ENCODE measurements at places on chromosomes 12 and 14.

GRCh38 chr12:28893365-28893764, 255.7 kb upstream of the FAR2 start:
- DNase-seq: no peak

GRCh38 chr12:55043542-55043941, 23.8 kb downstream of the NEUROD4 start:
- DNase-seq: no peak

DNA sequence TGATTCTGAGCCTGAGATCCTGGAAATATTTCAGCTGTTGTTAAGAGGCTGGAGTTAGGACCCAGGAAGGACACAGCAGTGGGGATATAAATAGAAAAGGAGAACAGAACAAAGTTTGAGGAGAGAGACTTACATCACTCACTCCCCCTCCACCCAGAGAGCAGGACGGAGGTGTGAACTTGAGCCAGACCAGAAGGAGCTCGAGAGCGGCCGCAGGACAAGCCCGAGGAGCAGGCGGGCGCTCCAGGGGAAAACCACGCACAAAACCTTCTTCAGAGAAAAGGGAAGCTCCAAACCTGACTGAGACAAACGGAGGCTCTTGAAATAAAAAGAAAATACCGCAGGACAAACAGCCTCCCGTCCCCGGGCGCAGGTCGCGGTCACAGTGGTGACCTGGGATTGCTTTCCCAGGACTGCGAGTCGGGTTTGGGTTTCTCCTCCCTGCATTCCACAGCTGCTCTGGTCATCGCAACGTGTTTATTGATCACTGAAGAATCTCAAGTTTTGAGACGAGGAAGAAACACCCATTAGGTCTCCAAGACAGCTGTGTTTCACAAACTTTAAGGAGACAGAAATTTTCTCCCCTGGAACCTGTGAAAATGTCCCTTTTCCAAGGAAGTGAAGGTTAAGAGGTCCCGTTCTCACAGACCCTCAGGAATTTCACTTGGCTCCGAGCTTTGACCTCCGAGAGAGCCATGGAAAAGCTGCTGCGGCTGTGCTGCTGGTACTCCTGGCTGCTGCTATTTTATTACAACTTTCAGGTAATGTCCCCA, at the start of gene ADGRD1:
TSS of gene ADGRD1 (plus strand) at position 137 of the 773 bp plus-strand sequence. CDS start at position 696, 559 bp downstream.
- peak; percentile 34 for DNase-seq

DNA sequence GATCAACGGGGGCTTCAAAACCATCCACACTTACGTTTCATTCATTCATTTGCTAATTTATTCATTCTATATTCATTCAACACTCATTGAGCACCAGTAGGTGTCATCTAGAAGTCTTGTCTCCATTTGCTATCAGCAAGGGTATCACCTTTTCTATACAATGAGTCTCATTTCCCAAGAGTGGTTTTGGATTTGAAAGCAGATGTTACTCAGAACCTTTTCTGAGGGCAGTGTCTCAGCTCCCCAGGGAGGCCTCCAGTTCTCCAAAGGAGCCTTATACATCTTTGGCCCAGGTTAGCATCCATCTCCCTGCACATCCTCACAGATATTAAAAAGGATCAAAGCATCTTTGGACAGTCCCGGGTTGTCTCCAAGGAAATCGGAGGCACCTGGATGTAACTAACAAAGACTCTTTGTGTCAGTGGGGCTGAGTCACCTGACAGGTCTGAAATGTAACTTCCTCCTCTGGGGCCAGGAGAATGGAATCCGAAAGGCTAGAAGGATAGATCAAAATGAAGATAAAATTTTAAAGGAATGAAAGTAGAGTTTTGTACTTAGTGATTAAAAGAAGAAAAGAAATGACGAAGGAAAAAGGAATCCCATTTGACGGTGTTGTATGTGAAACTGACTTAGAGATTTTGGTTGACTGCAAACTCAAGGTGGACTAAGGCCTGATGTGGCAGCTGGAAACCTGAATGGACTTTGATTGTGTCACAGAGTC, 103.0 kb downstream of the VCPKMT start:
- DNase-seq: no peak

- no peak for DNase-seq
These were observed 200.6 kb downstream of the PHETA1 start for GRCh38 chr12:111168009-111168900.

GRCh38 chr12:69404851-69405565, 45.5 kb downstream of the YEATS4 start:
- DNase-seq: no peak

DNA sequence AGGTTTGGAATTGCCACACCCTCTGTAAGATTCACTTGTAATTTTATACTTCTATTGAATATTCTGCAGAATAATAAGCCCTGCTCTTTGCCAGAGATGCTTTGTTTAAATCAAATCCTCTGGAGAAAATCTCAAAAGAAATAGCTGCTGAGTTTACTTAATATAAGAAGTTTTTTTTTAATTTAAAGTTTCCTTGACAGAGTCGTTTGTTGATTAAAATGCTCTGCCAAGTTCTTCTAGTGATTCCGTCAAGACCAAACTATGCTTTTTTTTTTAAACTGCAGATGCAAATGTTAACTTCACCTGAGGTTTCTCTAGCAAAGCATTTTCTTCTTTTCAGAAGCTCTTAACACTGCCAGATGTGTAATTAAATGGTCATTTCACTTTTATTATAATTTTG, 13.4 kb upstream of the NAV3 start:
- no peak for DNase-seq

- no peak for DNase-seq
These were observed 43.7 kb downstream of the HSPB8 start for GRCh38 chr12:119222222-119222951.

GRCh38 chr14:102195446-102195845, 55.7 kb downstream of the WDR20 start:
- no peak for DNase-seq

GRCh38 chr14:103045371-103045869, 11.9 kb downstream of the CDC42BPB start:
- peak; percentile 2 for DNase-seq

GRCh38 chr12:26524862-26525465, 308.0 kb downstream of the ITPR2 start:
- no peak for DNase-seq

DNA sequence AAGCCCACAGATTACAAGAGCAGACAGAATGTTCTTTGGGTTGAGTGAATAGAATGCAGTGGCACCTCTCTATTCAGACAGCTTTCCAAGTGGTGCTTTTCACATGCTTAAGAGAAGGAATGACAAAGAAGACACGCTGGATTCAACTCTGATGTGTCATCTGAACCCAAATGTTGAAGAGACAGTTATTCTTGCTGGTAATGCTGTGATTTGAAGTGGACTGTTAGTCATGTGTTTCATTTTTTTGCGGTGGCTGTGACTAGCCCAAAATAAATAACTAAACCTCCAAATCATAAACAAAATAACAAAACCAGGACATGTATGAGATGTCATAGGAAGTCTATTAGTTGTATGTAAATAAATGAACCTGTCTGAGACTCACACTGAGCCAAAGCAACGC, 391.8 kb upstream of the PRICKLE1 start:
- DNase-seq: no peak

GRCh38 chr12:16228067-16228466, 49.4 kb downstream of the SLC15A5 start:
- DNase-seq: no peak

GRCh38 chr12:117468016-117468415, 106.6 kb upstream of the NOS1 start:
- DNase-seq: no peak

DNA sequence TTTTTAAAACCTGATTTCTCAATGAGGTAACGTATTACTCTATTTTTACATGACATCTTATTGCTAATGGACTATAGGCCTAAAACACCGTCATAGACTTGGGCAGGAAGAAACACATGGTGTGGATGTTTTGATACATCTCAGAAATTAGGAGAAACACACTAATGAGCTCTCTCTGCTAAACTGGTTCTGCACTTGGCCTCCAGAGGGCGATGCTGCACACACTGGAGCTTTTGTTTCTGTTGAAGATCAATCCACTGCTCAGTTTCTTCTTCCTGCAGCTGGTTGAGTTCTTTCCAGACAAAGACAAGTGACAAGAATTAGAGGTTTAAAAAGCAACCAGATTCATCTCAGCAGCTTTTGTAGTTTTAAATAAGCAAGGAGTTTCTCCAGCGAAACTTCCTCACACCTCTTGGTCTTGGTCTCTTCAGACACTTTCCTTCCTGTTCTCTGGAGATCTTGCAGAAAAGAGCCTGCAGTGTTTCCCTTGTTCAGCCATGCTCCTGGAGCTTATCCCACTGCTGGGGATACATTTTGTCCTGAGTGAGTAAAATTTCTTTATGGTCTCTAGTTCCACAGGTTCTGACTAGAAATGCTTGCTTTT, 178.5 kb upstream of the OR4E1 start:
- peak; percentile 65 for DNase-seq

- DNase-seq: no peak
These were observed 144.2 kb downstream of the PAWR start for GRCh38 chr12:79546466-79547043.

DNA sequence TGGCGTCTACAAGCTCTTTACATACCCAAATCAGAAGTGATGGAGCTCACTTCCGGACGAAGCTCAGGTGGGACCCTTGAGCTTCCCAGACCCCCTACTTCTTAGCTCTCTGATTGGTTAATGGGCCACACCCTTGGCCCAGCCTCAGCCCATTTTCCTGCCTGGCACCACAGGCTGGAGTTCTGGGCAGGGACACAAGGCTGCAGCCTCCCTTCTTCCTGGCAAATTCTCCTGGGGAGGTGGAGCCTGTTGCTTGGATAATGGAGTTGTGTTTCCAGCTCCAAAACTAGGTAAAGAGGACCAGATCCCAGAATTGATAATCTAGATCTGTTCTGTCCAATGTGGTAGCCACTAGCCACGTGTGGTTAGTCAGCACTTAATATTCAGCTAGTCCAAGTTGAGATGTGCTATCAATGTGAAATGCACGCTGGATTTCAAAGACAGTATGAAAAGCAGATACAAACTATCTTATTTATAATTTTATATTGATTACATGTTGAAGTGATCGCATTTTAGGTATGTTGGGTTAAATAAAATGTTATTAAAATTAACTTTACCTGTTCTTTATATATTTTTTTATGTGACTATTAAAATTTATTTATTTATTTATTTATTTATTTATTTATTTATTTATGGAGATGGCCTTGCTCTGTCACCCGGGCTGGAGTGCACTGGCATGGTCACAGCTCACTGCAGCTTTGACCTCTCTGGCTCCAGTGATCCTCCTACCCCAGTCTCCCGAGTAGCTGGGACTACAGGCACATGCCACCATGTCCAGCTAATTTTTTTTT, 12.6 kb upstream of the FAIM2 start:
- DNase-seq: no peak

DNA sequence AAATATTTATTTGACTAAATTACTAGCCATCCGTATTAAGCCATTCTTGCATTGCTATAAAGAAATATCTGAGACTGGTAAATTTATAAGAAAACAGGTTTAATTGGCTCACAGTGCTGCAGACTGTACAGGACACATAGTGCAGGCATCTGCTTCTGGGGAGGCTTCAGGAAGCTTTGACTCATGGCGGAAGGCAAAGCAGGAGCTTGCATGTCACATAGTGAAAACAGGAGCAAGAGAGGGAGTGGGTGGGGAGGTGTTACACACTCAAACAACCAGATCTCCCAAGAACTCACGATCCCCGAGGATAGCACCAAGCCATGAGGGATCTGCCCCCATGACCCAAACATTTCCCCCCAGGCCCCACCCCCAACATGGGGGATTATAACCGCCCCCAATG, 26.7 kb upstream of the RAB21 start:
- DNase-seq: no peak

GRCh38 chr14:73402579-73402978, 55.8 kb downstream of the NUMB start:
- no peak for DNase-seq

- peak; percentile 29 for DNase-seq
These were observed 1.2 kb downstream of the CRY1 start for GRCh38 chr12:107091989-107092641.

DNA sequence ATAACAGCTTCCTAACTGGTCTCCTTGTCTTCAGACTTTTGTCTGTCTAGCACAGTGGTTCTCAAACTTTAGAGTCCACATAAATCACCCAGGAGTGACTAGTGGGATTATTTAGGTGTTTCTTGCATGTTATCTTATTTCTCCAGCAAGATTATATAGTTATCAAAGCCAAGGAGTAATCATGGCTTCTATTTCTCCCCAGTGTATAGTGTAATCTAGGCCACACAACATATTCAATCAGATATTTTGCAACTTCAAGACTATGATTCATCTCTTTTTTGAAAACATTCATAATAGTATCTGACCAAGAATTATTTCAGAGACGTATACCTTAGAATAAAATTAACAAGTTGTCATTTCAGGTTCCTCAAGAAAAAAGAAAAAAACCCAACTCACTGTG, 131.9 kb downstream of the CEP83 start:
- no peak for DNase-seq

DNA sequence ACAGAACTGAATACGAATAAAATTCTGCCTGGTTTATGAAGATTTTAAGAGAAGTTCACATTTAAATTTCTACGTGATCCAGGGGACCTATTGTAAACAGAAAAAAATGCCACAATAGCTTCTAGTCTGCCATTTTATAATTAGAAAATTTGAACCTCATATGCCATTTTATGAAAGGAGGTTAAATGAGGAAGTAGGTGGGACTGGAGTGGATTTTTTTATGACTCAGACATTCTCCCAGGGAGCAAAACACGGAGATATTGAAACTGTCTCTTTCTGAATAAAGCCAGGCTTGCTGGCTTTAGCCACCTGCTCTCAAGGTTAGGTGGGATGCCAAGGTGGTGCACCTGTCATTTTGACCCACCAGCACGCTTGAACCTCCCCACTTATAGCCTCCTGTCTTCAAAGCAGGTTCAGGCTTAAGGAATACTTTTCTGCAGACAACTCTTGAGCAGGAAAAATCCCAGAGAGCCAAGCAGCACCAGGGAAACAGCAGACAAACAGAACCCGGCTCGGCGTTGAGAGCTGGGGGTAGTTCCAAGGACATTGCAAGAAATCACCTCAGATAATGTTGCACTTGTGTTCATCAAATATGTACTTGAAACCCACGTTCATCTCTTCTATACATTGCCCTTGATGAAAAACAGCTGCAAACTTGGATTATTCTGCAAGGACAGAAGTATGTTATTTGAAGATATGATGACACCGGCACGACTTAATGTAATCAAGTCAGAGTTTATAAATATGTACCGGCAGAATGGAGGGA, 203.7 kb downstream of the PPM1H start:
- no peak for DNase-seq

DNA sequence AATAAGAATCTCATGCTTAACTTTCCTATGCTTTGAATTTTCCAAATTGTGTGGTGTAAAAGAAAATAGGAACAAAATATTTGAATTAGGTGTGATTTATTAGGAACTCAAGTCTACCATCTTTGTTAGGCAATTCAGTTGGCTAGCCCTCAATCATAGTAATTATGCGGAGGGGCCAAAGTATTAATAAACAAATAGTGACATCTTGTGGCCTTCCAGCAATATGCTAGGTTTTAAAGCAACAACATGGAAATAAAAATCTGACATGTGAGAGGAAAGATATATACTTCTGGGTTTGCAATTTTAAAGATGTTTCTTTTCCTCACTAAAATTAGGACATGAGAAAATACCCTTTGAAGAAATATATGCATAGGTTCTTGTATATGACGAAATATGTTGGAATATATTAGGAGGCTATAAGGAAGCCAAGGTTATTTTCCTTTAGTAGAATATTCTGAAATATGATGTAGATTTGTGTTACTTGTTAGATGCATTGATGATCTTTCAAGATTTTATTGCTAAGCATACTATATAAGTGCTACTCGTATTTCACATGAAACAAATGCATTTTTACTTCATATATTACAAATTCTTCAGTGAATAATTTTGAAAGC, 200.4 kb downstream of the PTPRO start:
- DNase-seq: peak; percentile 26
